HL-60 (cell line): ENCODE measurements at places on chromosomes 5 and 9.

DNA sequence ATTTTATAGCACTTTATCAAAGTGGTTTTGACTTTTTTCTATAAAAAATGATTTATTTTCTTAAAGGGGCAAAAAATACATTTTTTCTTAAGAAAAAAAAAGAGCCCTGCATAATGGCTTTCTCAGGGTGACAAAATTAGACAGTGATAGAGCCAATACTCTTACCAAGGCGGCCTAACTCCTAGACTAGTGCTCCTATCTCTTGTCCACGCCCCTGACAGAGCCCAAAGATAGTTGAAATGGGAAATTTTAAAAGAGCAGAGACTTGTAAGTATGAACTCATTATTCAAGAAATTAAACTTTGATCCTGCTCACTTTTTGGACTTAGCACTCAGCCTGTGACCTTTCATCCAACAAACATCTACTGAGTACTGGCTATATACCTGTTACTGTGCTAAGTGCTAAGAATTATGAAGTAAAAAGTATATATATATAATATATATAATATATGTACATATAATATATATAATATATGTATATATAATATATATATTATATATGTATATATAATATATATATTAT is 1.2 kb downstream of the INVS start:
- DNase-seq: no peak

GRCh38 chr9:38112049-38112448 is 43.0 kb upstream of the SHB start:
- DNase-seq: no peak

DNA sequence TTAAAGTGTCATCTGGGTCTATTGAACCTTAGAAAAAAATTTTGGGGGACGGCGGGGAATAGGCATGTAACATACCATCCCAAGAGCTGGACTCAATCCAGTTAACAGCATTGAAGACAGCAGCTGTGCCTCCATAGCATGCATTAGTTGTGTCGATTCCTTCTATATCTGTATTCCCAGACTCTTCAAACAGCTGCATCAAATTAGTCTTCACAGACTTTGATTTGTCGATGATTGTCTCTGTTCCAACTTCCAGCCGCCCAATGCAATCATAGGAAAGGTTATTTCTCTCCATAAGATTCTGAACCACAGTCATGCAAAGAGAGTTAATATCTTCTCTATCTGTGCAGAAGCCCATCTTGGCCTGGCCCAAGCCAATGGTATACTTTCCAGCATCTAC is 14.8 kb downstream of the HMGCS1 start:
- DNase-seq: no peak

GRCh38 chr5:4639946-4640345 is 500.2 kb upstream of the ADAMTS16 start:
- DNase-seq: no peak

DNA sequence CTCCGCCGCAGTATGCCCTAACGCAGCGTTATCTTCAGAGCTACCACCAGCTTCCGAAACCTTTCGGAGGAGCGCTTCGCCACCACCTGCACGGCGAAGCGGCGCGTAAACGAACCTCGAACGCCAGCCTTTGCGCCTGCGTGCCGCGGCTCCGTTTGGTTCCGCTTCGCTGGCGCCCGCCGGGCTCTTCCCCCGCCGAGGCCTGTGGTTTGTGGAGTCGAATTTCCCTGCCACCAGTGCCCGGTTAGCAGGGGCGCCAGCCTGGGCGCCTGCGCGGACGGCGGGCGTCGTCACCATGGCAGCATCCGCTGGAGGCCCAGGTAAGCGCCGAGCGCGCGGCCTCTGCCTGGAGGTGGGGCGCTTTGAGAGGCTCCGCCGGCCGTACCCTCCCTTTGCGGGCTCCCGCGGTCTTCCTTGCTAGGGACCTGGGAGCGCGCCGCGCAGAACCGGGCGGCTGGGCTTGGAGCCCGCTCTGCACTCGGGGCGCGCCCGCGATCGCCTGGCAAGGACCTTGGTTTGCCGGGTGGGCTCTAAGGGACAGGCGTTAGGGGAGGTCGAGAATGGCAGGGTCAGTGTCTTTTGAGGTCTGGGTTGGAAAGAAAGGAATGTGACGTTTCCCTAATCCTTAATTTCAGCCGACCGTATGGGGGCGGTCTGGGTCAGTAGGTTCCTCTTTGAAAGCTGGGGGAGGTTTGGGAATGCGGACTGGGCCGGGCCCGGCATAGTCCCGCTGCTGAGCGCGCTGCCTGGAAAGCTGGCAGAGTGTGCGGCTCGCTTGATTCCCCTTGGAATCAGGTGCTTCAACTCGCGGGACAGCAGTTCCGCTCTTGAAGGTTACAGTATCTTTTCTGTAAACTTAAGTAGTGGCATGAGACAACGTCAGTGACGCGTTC is at the start of gene FAM151B:
TSS of gene FAM151B (plus strand) at position 272 of the 893 bp plus-strand sequence. CDS start at position 296, 24 bp downstream.
- peak; percentile 44 for DNase-seq

- no peak for DNase-seq
Observed at GRCh38 chr5:102196481-102196880, 99.6 kb downstream of the SLCO4C1 start.

DNA sequence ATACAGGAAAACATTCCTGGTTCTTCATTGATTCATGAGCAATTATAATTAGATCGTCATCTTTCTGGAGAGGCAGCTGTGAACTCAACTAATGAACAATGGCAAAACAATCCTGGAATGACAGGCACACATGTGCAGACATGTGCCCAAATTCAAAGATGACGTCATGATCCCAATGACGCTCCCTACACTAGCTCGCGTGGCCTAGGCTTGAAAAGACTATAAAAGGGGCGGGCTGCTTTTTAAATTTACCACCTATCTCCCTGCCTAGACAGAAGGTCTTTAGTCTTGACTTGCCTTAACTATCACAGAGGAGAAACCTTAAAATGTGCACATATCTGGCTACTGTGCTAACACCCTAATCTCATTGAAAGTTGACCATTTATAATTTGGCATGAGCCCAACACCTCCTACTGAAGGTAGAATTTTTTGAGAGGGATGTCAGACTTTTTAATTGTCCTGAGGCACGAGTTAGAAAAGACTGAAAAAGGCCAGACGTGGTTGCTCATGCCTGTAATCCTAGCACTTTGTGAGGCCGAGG is 88.2 kb downstream of the PRRT1B start:
- DNase-seq: no peak

DNA sequence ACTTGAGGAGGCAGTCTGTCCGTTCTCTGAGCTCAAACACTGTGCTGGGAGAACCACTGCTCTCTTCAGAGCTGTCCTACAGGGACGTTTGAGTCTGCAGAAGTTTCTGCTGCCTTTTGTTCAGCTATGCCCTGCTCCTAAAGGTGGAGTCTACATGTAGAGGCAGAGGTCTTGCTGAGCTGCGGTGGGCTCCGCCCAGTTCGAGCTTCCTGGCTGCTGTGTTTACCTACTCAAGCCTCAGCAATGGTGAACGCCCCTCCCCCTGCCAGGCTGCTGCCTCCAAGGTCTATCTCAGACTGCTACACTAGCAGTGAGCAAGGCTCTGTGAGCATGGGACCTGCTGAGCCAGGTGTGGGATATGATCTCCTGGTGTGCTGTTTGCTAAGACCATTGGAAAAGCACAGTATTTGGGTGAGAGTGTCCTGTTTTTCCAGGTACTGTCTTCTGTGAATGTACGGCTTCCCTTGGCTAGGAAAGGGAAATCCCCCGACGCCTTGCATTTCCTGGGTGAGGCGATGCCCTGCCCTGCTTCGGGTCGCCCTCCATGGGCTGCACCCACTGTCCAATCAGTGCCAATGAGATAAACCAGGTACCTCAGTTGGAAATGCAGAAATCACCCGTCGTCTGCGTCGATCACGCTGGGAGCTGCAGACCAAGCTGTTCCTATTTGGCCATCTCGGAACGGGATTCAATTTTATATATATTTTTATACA is 58.5 kb downstream of the CNTRL start:
- no peak for DNase-seq

DNA sequence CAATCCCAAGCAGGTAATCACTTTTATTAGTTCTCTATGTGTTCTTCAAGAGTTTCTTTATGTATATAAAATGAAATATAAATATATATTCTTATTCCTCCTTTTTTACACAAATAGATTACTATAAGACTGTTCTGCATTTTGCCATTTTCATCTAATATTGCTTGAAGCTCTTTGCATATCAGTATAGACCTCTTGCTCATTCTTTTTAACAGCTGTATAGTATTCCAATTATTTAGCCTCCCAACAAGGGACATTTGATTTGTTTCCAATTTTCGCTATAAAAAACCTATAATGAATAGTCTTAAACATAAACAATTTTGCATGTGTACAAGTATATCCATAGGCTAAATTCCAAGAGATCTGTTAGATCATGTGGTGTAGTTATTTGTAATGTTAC is 25.2 kb downstream of the CETN3 start:
- DNase-seq: no peak

- no peak for DNase-seq
Observed at GRCh38 chr5:158178535-158178934, 319.6 kb upstream of the CLINT1 start.

DNA sequence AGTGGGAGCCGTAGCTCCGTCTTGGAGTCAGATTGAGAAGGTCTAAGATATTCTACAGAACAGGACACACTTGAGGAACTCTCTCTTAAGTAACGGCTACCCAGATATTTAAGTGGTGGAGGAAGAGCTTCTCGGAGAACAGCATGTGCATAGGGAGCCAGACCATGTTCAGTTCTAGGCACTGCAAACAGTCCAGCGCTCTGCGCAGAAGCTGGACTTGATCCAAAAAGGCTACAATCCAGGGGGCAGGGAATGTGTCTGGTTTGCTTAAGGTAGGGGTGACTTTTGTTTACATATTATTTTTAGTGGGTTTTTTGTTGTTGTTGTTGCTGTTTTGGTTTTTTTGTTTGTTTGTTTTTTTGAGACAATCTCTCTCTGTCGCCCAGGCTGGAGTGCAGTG is 16.8 kb upstream of the CCL28 start:
- DNase-seq: no peak

- DNase-seq: no peak
Observed at GRCh38 chr9:71858812-71859211, 52.2 kb downstream of the ABHD17B start.

GRCh38 chr9:116316246-116316645 is 162.7 kb downstream of the PAPPA start:
- DNase-seq: no peak

GRCh38 chr5:41057231-41057630 is 13.9 kb downstream of the MROH2B start:
- DNase-seq: no peak

GRCh38 chr9:15524845-15525455 is 14.2 kb upstream of the PSIP1 start:
- no peak for DNase-seq

DNA sequence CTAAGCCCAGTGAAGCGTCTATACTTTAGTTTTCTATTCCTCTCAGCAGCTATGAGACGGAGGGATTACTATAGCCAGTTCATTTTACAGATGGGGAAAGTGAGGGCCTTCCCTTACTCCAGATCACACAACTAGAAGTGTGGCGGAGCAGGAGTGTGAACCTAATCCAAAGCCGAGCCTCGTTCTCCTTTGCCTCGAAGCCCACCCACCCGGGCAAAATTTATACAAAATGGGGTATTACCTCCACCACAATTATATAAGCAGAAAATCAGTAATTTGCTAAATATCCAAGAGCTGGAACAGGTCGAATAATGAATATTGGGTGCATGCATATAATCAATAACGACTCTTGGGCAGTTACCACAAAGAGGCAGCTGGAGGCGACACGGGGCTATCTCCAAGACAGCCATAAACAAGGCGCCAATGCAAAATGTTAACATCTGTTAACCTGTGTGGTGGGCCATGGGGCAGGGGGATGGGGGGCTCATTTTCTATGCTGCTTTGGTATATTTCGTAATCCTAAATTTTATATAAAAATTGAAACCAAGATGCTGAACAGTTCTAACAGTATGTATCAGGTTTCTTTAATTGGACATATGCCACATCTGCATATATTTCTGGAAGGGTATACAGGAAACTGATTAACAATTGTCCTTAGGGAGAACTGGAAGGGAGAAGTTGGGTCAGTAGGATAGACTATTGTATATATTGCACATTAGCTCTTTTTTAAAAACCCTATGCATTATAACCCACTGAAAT is 1.2 kb upstream of the RNF44 start:
- no peak for DNase-seq

DNA sequence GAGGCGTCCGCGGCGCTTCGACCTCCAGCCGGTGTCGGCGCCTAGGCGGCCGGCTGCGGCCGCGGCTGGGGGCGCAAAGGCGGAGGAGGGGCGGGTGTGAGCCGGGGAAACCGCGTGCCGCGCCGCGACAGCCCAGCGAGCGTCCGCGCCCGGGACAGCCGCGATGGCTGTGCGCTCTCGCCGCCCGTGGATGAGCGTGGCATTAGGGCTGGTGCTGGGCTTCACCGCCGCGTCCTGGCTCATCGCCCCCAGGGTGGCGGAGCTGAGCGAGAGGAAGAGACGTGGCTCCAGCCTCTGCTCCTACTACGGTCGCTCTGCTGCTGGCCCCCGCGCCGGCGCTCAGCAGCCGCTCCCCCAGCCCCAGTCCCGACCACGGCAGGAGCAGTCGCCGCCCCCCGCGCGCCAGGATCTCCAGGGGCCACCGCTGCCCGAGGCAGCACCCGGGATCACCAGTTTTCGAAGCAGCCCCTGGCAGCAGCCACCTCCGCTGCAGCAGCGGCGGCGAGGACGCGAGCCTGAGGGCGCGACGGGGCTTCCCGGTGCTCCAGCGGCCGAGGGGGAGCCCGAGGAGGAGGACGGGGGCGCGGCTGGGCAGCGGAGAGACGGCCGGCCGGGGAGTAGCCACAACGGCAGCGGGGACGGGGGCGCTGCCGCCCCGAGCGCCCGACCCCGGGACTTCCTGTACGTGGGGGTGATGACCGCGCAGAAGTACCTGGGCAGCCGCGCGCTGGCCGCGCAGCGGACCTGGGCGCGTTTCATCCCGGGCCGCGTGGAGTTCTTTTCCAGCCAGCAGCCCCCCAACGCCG is 605 bp downstream of the CHSY3 start:
- no peak for DNase-seq

DNA sequence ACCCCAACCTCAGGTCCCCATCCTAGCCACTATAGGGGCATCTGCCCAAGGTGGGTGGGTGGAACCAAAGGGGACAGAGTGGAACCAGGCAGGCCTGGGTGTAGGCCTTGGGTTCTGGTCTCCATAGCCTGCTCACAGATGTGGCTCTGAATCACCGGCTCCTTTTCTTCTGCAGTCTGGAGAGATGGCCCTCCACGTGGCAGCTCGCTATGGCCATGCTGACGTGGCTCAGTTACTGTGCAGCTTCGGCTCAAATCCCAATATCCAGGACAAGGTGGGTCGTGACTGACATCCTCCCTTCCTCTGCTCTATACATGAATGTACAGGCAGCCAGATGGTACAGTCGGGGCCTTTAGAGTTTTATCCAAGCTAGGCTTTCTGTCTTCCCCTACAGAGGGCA is 77.3 kb upstream of the CTSL start:
- no peak for DNase-seq
